ENCODE measurements at places on chromosomes 12 and 14.
A peak's percentile ranks its signal among the peaks of the same experiment; 100 is the strongest.

DNA sequence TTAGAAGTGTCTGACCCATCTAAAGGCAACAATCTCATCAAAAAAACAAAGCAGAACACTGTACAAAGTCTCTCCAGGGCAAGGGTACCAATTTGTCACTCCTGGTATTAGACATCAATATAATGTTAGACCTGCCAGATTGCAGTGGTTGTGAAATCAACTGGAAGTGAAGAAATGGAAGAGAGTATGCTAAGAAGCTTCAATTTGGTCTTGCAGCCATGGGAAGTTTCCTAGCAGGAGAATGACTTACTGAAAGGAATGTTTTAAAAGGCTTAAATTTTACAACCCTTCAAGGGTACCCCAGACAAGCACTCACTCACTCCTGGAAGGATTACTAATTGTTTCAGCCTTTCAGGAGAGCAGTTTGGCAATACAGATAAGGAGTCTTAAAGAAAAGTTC lies 18.9 kb downstream of the LLPH start:
- H3K4me1 ChIP-seq = no peaks in the 10 kb centered on the region
- H3K4me3 ChIP-seq = no peak overlapping the region

GRCh38 chr12:48786591-48787544 lies 2.0 kb downstream of the ADCY6 start:
- no peak overlapping the region for H3K27ac ChIP-seq
- DNase-seq = no peak

- peak; percentile 86 for DNase-seq
- H3K36me3 ChIP-seq = no peaks in the 10 kb centered on the region
- peaks cover 3% of the 10 kb centered on the region for H3K27me3 ChIP-seq
- H3K4me1 ChIP-seq = peaks cover 14% of the 10 kb centered on the region
- H3K4me3 ChIP-seq = no peak overlapping the region
Measured at GRCh38 chr12:14884458-14884878, 1.2 kb downstream of the MGP start.

DNA sequence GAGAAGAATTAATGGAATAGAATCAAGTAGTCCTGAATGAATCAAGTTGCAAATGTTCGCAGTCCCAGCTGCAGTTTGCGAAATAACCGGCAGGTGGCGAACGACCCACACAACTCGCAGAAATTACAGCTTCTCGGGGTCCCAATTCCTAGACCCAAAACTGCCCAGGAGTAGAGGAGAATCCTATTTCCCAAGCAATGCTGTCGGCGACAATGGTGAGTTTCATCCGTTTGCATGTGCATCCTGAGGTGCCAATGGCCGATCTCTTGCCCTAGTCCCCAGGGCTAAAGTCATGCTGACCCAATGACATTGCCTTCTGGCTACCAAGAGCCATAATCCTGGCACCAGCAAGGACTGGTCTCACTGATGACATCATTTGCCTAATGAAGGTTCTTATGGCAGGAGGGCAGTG lies 8.5 kb upstream of the ASCL1 start:
- H3K27me3 ChIP-seq = peaks cover 20% of the 10 kb centered on the region
- H3K4me3 ChIP-seq = no peak overlapping the region
- peaks cover 7% of the 10 kb centered on the region for H3K4me1 ChIP-seq
- no peak overlapping the region for H3K27ac ChIP-seq
- DNase-seq = no peak

GRCh38 chr14:55699131-55700057 lies 119.4 kb downstream of the KTN1 start:
- H3K4me1 ChIP-seq = no peaks in the 10 kb centered on the region
- H3K36me3 ChIP-seq = peaks cover 3% of the 10 kb centered on the region
- no peak for DNase-seq
- no peak overlapping the region for H3K4me3 ChIP-seq

DNA sequence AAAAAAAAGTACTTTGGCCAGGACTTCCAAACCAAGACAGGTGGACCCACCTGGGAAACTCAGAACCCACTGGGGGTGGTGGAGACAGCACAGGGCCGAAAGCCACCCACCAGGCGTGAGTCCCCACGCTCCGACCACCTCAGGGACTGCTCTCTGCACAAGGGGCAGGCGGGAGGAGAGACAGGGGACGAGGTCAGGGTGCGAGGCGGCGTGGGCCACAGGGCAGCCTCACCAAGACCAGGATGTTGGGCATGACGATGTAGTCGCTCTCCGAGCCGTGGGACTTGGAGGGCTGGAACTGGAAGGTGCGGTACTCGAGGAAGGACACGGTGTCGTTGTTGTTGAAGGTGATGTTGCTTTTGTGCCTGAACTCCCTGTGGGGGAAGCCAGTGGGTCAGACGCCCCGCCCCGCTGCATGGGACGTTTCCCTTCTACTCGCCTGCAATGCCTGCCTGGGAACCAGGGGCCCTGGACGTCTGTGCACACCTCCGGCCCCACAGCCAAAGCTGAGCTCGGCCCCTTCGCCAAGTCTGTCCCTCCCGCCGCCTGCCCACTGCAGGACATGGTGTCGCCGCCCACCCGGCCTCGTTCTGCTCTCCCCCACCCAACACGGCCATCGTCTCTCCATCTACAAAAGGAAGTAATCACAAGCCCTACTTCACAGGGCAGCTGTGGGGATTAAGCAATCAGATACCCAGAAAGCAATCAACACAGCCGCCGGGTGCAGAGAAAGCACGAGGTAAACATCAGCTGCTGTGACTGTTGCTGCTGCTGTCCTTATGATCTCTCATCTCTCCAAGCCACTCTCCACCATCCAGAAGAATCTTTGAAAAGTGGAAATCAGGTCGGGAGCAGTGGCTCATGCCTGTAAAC lies 48.7 kb downstream of the SCARB1 start:
- DNase-seq = no peak
- no peaks in the 10 kb centered on the region for H3K4me1 ChIP-seq
- no peak overlapping the region for H3K4me3 ChIP-seq
- no peak overlapping the region for H3K27ac ChIP-seq
- peaks cover 3% of the 10 kb centered on the region for H3K36me3 ChIP-seq

DNA sequence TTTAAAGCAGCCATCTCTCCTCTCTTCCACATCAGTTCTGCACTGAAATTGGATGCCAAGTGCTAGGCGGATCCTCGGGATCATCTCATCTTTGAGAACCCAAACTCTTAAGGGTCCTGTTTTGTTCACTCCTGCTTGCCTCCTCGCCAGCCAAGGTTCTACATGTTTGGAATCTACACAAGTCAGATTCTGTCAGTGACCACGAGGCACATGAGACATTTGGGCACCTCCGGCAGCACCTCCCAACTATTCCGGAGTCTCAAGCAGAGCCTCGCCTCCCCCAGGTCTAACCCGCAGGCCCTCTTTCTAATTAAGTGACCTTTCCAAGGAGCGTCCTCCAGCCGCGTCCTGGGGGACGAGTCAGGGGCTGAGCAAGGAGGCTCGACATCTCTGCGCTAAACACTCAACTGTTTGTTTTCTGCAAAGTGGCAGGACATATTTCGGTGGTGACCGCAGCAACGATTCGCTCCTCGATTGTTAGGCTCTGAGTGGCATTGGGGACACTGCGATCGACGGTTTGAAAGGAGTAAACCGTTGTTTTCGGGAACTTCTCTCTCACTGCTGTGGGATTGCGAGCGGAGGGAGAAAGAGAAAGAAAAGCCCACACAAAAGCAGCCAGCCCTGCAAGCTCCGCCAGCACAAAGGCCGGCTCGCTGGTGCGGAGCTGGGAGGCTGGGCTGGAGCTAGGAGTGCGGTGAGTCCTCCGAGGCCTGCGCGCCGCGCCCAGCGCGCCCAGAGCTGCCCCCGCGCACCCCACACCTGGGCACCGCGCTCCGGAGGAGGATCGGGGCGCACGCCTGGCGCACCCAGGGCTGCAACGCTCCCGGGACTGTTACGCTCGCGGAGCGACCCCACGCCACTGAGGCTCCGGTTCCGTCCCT lies 640 bp downstream of the ARMH4 start:
- peaks cover 37% of the 10 kb centered on the region for H3K27me3 ChIP-seq
- H3K4me1 ChIP-seq = no peaks in the 10 kb centered on the region
- no peaks in the 10 kb centered on the region for H3K36me3 ChIP-seq
- H3K27ac ChIP-seq = no peak overlapping the region

DNA sequence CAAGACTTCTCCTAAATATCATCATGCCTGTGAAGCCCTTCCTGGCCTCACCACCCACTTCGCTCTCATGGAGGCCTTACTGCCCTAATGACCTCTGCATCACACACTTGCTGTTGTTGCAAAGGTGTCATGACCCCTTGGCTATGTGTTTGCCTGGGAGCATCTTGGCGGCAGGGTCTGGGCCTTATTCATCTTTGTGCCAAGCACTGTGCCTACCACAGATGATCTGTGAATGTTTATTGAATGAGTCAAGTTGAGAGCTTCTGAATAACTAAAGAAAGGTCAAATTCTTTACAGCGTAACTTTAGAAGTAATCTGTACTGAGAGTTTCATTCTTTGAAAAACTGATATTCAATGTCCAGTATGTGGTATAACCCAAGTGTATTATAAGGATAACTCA lies 113.3 kb downstream of the TTC8 start:
- H3K36me3 ChIP-seq = no peaks in the 10 kb centered on the region
- H3K4me3 ChIP-seq = no peak overlapping the region
- no peak for DNase-seq
- H3K27ac ChIP-seq = no peak overlapping the region
- H3K4me1 ChIP-seq = no peaks in the 10 kb centered on the region

DNA sequence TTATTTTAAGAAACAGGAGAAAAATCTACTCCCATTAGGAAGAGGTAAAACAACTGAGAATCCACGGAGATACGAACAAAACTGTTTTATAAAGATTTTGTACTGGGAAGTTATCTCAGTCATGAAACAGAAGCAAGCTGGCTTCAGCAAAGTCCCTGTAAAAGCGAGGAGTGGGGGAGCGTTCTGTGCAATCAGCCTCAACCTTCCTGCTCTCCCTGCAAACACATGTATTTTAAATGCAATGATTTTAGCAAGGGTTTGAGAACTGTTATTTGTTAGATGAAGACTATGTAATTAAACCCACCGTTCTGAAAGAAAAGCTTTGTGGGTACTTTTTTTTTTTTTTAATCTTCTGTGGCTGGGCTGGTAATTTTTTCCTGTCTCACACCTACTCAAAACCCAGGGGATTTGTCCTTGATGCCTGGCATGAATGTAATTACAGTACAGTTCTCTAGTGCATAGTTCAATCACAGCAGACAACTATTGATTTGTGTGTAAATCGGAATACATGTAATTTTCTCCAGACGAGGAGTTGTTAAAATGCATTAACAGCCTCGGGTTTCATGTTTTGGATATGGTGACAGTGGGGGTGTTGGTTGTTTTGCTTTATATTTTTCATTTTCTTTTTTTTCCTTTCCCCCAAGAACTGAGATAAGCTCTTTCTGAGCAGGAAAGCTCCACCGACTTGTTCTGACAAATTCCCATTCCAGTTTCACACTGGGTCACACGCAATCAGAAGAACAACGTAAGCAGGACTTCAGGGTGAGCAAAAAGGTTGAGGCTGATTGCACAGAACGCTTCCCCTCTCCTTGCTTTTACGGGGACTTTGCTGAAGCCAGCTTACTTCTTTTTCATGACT lies 153.6 kb downstream of the PHLDA1 start:
- no peaks in the 10 kb centered on the region for H3K36me3 ChIP-seq
- H3K4me1 ChIP-seq = no peaks in the 10 kb centered on the region
- no peak for DNase-seq
- H3K27me3 ChIP-seq = no peaks in the 10 kb centered on the region

DNA sequence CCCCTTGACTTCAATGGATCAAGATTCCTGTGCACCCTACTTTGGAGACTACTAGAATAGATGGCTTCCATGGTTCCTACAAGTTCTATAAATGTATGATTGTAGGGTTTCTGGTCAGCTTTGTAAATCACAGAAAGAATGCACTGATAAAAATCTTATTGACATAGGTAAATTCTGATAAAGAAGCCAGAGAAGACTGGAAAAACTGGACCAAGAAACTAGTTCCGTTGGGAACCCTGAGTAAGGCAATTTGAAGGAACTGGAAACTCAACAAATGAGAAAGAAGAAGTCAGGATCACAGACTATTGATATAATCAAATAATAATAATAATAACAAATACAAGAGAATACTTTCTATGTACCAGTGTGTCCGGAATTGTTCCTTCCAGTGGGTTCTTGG lies 15.4 kb upstream of the MGST1 start:
- H3K4me3 ChIP-seq = no peak overlapping the region
- H3K4me1 ChIP-seq = no peaks in the 10 kb centered on the region
- no peaks in the 10 kb centered on the region for H3K36me3 ChIP-seq
- H3K27ac ChIP-seq = no peak overlapping the region

DNA sequence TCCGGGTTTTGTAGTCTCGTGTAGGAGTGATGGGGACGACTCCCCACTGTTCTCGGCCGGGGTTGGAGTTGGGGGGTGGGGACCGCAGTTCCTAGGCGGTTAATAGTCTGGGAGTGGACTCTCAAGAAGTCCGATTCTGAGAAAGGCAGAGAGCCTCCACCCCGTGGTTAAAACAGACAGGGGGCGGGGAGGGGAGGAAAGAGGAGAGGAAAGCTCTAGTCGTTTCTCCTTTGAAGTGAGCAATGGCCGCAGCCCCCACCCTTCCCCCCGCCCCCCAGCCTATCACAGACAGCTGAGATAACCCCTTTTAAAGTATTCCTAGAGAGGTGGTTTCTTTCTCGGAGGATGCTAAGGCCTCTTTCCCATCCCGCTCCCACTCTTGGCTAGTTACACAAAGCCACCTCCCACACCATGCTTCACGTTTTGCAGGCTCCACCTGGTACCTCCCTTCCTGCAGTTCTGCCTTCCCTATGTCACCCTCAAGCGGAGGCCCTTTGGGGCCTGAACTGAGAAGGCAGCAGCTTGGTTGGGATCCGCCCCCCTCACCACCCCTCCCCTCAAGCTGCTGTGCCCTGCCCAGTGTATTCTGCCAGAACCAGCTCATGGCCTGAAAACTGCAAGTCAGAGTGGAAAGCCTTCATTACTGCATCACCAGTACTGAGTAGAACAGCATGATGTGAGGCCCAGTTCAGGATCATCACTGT lies 853 bp downstream of the USP5 start:
- peak overlapping the region; percentile 60 for H3K27ac ChIP-seq
- peaks cover 30% of the 10 kb centered on the region for H3K36me3 ChIP-seq
- H3K4me1 ChIP-seq = peaks cover 20% of the 10 kb centered on the region
- H3K4me3 ChIP-seq = peak overlapping the region; percentile 97
- H3K27me3 ChIP-seq = no peaks in the 10 kb centered on the region
- DNase-seq = peak; percentile 38

- peak; percentile 96 for DNase-seq
- peak within 1 kb of the TSS; percentile 85 for H3K4me3 ChIP-seq
Measured at GRCh38 chr14:105300542-105301102, at the start of gene BRF1. Gene BRF1, minus strand, starts transcription at chr14:105301001. Its CDS starts 372 bp downstream, at chr14:105300629.

Data from T-cell (primary cell).